ENCODE measurements at places on chromosomes 4 and X. TPM values are rescaled to one million over a fixed set of nuclear protein-coding genes. Genes with fewer than 3 reads are reported as not detected.

- DNase-seq = no peak
Observed at GRCh38 chrX:79409657-79410056, 42.5 kb upstream of the ITM2A start.

TMEM129 gene
- total RNA-seq = 62.0 TPM

GRCh38 chr4:14151101-14151500 is 523.6 kb upstream of the BOD1L1 start:
- no peak for DNase-seq

CT45A3 gene
- total RNA-seq = not detected

TBC1D25 gene
- total RNA-seq = 11.6 TPM

GRCh38 chr4:80454556-80454955 is 119.0 kb downstream of the CFAP299 start:
- no peak for DNase-seq

SGMS2 gene
- total RNA-seq = 50.9 TPM

- no peak for DNase-seq
Observed at GRCh38 chr4:181193131-181193930, 1049.9 kb upstream of the TENM3 start.

SORBS2 gene
- total RNA-seq = 15.8 TPM

GRCh38 chr4:612052-612748 is 13.2 kb upstream of the PDE6B start:
- no peak for DNase-seq

- no peak for DNase-seq
Observed at GRCh38 chr4:29243851-29244250, 1476.3 kb upstream of the PCDH7 start.

GRCh38 chr4:168877511-168878491 is 132.3 kb downstream of the CBR4 start:
- DNase-seq = peak; percentile 90

MAGEB1 gene
- not detected for total RNA-seq

DNA sequence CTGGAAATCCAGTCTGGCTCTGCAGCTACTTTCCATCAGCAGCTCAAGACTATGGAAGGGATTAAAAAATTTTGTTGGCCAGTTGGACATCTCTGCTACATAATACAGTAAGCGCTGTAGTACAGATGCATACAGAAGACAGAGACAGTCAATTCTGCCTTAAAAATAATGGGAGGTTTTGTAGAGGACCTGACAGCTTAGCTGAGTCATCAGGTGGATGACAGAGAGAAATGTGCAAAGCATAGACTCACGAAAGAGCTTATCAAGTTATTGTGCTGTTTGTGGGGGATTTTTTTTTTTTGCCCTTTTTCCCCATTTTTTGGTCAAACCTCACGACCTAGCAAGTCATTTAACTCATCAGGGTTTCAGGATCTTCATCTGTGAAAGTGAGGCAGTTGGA is 149.0 kb upstream of the SCML1 start:
- DNase-seq = no peak

DNA sequence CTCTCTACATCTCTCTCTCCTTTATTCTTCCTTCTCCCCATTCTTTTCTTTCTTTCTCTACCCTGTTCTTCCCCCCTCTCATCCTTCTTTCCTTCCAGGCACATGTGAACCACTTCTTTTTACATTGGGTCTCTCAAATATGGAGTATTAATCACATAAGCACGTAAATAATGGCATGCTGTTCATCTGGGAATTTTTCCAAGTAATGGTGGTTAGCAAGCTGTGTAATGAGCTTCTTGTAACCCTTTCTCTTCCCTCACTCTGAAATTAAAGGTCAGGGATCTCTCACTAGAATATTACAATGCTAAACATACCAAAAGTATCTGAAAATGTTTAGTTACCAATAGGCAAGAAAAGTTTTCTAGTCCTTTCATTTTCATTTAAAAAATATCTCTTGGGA is 239.9 kb upstream of the TEX13A start:
- no peak for DNase-seq

CLGN gene
- 0.94 TPM for total RNA-seq

DNA sequence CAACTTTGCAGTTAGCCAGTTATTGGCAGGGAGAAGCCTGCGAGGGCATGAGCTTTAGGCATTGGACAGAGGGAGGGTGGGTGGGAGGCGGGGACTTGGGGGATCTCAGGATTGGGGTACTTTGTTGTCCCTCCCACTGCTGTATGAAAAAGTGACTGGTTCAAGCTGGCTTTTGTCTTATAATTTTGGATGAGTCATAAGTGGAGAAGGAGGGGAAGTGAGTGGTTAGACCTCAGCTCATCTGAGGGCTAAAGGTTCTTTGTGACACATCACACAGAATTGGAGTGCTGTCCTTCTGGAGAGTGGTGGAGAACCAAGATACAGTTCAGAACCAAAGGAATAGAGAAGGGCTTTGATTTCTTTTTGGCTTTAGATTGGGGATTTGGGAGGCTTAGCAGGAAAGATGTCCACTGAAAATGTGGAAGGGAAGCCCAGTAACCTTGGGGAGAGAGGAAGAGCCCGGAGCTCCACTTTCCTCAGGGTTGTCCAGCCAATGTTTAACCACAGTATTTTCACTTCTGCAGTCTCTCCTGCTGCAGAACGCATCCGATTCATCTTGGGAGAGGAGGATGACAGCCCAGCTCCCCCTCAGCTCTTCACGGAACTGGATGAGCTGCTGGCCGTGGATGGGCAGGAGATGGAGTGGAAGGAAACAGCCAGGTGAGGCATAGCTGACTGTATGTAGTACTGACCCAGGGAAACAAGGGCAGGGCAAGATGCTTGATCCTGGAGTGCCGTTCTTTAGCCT is at the start of gene SLC4A4:
SLC4A4 (plus strand) TSS at position 175 of the 748 bp plus-strand sequence.
- no peak for DNase-seq

- no peak for DNase-seq
Observed at GRCh38 chr4:25823632-25824031, 39.2 kb downstream of the SEL1L3 start.

Data from lower leg skin (tissue), 4 donors.